ENCODE measurements at places on chromosomes 2 and 18.

GRCh38 chr2:99140860-99141109 is 722 bp upstream of the C2orf15 start:
- no peak for DNase-seq

DNA sequence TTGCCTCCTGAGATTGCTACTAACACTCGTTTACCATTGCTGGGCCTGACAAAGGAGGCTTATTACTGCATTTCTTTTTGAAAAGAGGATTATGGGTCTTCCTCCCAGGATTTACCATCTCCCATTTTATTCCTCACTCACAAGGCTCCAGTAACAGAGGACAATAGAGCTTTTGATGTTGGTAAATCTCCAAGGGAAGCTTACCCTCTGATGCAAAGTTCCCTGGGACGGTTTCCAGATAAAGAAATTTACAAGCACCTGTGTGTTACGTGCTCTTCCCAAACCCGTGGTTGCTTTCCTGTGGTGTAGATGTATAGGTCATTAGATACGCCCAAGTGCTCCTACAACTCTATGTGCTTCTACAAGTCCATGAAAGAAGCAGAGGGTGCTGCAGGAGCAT is 17.1 kb downstream of the VSNL1 start:
- DNase-seq: no peak

GRCh38 chr2:217953531-217953932 is 49.3 kb downstream of the TNS1 start:
- no peak for DNase-seq

GRCh38 chr2:177830881-177831386 is 241.6 kb downstream of the PDE11A start:
- DNase-seq: no peak

- DNase-seq: no peak
These were observed 58.1 kb upstream of the MCFD2 start for GRCh38 chr2:46973673-46974072.

DNA sequence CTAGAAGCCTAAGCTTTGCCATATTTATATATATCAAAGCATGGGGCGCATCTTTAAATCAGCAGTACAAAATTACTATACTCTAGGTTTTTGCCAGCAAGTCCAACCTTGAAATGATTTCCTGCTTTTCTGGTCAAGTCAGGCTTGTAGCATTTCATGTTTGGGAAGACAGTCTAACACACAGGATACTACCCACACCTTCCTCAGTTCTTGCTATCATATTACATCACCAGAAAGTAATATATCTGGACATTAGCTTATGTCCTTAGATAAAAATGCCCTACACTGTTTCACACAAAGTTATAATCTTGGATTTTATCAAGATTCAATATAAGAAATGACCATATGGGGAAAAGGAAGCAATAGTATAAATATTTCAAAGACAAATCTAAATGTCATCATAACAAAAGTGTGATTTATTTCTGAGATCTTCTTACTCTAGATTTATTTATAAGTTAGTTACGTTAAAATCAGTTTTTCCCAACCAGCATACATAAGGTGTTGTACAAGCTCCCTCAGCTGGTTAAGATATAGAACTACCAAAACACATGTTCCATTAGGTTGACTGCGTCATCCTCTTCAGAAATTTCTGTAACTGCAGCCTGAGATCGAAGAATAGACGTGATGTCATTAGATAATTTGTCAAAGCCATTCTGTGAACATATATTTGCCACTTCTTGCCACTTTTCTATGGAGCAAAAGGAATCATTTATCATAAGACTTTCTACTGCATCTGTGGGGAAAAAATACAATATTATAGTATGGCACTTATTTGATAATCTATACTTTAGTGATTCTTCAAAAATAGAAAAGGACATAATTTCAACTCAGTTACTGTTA is 56.6 kb downstream of the CLHC1 start:
- DNase-seq: no peak

DNA sequence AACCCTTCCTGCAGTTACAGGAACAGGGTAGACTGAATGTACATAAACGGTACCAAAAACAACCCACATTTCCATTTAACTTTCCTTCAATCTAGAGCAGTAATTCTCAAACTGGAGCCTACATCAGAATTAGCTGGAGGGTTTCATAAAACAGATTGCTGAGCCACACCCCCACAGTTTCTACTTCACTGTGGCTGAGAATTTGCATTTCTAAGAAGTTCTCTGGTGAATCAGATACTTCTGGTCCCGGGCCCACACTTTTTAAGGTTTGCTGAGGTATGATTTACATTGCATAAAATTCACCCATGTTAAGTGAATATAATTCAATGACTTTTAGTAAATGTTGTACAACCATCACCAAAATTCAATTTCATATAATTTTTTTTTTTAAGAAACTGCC is 113.7 kb downstream of the SRBD1 start:
- no peak for DNase-seq

GRCh38 chr18:35077937-35078336 is 36.7 kb downstream of the MAPRE2 start:
- DNase-seq: no peak

DNA sequence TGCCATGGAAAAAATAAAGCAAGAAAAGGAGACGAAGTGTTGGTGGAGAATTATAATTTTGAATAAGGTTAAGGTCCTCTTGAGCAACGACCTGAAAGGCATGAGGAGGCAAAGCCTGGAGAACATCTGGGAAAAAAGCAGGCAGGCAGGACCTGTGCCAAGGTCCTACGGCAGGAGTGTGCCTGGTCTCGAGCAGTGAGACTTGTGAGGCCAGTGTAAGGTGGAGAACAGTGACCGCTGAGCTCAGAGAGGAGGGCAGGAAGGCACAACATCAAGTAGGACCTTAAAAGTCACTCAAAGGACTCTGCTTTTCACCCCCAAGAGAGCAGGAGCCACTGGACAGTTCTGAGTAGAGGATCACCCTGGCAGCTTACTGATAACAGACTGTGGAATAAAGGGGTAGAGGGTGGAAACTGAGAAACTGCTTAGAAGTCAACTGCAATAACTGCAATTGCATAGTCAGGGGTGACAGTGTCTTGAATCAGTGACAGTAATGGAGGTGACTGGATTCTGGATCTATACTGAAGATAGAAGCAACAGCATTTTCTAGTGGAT is 3.5 kb downstream of the NOL10 start:
- DNase-seq: no peak
